ENCODE measurements at places on chromosomes 2 and 18. TPM values are rescaled to one million over a fixed set of nuclear protein-coding genes. Genes with fewer than 3 reads are reported as not detected.

DNA sequence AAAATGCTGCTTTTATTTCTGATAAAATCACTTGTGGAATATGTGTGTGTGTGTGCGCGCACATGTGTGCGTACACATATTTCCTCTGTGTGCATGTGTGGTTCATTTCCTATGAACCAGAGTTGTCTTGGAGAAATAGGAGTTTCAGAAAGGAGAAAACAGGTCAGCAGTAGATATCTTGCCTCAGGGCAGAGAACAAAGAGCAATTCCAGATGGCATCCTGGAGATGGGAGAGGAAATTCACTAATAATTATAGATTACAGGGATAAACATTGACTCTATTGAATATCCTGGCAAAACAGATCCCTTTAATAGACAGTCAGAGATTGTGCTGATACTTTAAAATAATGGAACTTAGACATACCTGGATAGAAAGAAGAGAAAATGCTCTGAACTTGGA lies 298.0 kb downstream of the TRIB2 start:
- DNase-seq = no peak

DNA sequence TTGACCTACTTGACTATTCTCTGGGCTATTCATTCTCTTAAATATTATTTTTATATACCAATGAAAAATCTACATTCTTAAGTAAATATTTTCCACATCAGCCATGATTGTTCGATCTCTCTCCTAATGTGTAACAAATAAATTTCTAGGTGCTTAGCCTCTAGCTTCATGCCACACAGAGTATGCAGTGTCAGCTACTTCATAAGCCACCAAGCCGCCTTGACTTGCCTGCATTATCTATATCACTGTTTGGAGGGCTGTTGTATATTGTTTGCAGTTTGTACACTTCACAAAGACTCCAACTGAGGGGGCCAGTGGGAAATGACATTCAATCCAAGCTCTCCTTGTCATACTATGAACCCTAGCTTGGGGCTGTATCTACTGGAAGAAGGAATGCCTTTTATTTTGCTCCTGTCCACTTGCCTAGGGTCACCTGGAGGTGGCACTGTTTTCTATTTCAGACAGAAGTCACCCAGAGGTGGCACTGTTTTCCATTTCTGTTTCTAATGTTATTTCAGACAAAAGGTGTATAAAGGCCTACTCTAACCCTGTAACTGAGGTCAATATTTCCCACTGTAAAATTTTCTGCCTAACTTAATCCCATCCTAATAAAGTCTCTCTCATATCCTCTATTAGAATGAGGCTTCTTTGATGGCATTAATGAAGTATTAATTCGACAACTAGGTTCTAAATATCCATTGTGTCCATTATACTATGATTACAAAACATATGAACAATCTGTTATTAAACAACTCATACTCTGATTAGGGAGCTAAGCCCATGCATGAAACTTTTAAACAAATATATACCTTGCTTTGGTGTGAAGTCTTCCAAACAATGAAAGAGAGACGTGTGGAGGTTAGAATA lies 36.4 kb downstream of the COL5A2 start:
- DNase-seq = peak; percentile 83

- DNase-seq = no peak
Observed at GRCh38 chr18:7890075-7890474, 323.0 kb downstream of the PTPRM start.

DNA sequence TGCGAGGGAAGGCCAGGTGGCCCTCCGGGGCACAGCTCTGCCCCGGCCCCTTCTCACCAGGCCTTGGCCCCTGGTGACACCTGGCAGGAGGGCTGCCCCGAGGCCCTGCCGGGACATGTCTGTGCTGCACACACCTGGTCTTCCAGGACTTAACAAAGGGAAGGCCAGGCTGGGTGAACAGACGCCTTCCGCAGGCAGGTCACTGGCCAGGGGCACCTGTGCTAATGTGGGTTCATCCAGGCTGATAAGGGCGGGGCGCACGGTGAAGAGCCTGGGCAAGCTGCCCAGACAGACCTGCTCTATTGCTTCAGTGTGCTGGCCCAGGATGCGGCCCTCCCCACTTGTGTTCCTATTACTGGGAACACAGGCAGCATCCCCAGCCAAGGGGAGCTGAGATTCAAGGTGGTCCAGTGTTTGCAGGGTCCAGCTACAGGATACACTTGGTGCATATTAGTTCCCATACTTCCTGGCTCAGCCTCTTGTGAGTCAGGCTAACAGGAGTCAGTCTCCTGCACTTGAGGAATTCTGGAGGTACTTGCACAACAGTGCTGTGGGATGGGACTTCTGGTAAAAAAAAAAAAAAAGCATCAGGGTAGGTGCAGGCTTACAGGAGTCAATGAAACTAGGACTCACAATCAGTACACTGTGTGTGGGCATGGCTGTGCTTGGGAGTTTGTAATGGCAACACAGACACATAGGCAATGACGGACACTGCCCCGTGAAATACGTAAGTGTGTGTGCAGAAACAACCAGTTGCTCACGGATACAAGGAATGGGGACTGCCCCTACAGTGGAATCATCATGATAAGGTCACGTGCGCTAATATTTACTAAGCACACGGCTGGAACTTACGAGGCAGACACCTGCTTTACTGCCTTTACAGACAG lies 261.4 kb downstream of the TWIST2 start:
- DNase-seq = no peak

DNA sequence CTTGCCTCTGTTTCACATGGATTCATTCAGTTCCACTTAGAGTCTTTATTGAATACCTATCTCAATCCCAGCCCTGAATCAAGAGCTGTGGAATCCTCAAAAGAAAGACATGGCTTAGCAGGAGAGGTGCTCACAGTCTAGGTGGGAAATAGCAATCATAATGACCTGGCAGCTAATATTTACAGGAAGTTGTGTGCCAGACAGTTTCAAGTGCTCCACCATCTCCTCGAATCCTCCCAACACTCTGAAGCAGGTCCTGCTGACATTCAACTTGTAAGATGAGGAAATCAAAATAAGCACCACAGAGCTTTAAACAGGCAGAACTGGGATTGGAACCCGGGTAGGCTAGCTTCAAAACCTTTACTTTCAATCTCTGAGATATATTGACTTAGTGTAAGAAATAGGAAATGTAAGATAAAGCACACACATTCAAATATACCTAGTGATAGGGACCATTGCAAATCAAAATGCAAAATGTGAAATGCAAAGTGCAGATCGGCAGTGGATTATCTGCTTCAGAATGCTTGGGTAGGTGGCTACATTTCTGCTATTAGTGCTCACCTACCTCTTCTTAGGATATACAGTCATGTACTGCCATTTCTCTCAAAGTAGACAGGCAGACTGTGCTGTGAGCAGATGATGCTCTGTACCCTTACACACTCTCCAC lies 182.0 kb downstream of the PRKCE start:
- DNase-seq = no peak

GRCh38 chr2:198913394-198914152 lies 544.2 kb downstream of the SATB2 start:
- DNase-seq = no peak

The C2orf80 gene
- not detected for total RNA-seq

The AGFG1 gene
- 54.4 TPM for total RNA-seq

DNA sequence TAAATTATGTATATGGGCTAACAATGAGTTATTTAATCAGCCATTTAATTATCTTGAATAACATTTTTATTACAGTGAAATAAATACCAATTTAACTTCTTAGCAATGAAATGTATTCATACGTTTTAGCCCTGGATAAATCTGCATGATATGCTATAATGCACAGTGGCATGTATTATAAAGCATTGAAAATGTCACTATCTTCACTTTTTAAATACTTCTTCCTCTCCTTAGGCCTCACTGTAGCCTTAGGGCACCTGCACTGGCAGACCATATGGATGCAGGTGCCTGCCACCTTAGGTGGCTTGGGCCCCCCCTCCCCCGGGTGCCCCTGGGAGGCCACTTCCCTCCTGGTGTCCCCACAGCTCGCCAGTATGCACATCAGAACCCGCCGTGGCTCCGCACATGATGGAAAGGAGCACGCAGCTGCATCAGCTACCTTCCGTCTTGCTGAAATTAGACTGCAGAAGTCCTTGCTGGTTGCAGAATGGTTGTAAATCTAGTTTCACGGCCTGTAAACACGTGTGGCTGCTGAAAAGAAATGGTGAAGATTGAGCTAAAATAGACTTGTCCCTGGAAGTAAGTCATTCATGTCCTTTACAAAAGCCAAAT lies 56.7 kb downstream of the ADI1 start:
- no peak for DNase-seq

DNA sequence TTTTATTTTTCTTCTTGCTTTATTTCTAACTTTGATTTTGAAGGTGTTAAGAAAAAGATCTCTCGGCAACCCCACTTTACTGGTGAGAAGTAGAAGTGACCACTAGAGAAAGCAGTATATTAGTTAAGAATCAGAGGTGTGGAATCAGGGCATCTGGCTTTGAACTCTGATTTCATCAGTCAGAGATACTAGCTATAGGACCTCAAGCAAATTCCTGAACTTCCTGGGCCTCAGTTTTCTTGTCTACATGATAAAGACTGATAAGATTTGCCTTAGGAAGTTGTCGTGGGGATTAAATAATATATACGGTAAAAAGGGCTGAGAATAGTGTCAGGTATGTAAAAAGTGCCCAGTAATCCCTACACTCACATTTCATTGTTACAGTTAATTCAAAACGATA lies 440.3 kb upstream of the CRIM1 start:
- DNase-seq = no peak

The POMC gene
- 12.4 TPM for total RNA-seq

GRCh38 chr2:205685314-205686055 lies 3.2 kb downstream of the NRP2 start:
- DNase-seq = peak; percentile 89

DNA sequence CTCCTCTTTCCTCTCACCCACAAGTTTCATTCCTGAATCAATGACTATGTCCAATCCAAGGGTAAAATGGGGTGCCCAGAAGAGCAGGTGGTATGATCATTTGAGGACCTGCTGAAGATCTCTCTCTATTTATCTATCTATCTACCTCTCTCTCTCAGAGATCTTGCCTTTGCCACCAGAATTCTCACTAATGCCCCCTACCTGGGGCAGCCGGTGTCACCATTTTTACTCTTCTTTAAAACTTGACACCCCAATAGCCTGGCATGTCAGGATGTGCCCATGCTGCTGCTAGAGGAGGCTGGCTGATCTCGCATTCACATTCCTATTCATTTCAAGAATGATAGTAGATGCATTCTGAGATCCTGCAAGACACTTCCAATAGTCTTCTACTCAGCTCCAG lies 24.3 kb upstream of the RPIA start:
- DNase-seq = no peak

DNA sequence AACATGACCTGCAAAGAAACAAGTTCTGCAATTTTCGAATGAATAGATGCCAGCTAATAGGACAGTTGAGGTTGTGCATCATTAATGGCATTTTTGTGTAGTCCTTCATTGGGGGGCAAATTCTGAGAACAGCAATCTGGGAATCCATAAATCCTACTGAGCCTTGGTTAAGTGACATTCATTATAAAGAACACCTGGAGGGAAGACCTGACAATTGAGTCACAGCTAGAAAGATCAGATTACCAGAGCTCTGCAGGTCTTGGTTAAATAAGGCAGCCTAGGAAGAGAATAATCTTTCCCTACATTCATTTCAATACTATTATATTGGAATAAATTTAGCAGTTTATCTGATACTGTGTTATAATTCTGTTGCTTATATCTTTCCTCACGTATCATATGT lies 14.3 kb downstream of the KCNH7 start:
- DNase-seq = no peak

The MARCO gene
- total RNA-seq = not detected

- DNase-seq = peak; percentile 52
Observed at GRCh38 chr2:24489465-24490180, 1.4 kb upstream of the NCOA1 start.

- no peak for DNase-seq
Observed at GRCh38 chr2:43426305-43427031, 169.4 kb downstream of the THADA start.

DNA sequence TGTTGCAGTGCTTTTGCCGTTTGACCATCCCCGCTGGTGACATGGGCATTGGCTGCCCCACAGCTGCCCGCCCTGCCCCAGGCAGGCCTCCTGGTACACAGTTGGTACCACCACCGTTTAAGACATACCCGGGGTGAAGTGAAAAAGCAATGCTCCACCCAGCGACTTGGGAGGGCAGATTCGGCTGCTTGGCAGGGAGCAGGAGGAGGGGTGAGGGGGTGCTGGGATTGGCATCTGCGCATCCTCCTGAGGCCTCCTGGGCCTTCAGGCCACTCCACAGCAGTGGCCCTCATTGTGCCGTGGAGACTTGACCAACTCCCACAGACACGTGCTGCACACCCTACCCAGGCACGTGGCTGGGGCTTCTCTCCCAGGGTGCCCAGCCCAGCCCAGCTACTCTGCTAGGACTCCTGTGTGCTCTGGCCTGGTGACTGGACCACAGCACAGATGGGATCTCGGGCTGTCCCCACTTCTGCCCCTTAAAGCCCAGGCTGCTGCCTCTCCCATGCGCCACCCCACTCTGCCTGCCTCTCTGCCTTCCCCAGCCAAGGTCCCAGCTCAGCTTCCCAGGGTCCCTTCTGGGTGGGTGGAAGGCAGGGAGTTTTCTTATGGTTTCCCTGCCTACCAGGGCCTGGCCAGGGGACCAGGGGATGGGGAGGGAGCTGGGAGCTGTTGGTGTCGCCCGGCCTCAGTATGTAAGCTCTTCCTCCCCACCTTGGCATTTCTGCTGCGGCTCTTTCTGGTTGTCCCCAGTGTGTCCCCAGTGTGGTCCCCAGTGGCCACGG lies 157.0 kb upstream of the HS6ST1 start:
- peak; percentile 28 for DNase-seq

DNA sequence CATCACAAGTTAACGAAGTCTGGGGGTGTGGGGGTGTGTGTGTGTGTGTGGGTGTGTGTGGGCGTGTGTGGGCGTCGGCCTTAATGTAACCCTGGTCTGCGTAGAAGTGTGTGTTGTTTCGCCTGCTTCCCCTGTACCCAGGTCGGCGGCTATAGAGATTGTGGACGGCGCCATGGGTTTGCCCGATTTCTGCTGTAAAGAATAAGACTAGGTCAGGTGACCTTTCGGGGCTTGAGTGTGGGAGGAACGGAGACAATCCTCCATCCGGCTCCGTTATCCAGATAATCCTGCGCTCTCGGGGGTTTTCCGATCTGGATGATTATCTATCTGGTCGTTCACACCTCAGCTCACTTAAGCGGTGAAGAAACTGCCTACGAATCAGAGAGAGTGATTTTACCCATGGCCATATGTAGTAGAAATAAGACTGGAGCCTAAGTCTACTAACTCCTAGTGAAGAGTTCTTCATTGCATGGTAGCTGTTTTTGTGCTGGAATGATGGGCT lies 543 bp downstream of the HADHB start:
- peak; percentile 79 for DNase-seq

DNA sequence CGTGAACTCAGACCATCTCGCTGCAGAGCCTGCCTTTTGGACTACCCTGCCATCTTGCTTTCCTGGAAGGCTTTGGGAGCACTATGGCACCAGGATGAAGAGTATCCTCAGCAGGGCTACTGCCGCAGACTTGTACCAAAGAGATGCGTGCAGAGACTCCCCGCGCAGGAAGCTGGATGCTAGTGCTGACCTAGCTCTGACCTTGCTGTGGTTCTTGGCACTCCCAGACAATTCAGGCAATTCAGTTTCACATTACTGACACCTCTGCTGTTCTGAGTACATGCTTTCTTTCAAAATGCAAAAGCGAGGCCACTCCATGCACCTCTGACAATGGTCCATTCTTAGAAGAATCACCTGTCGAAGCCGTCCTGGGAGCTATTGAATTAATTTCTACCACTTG lies 251.5 kb upstream of the MEX3C start:
- DNase-seq = no peak
